ENCODE measurements at places on chromosomes 1 and 21. TPM values are rescaled to one million over a fixed set of nuclear protein-coding genes. Genes with fewer than 3 reads are reported as not detected.

GRCh38 chr1:208332036-208332773 lies 88.0 kb upstream of the PLXNA2 start:
- no peak for DNase-seq
- peaks cover 42% of the 10 kb centered on the region for H3K27me3 ChIP-seq
- H3K27ac ChIP-seq: no peak overlapping the region
- no peak overlapping the region for H3K4me3 ChIP-seq
- H3K36me3 ChIP-seq: no peaks in the 10 kb centered on the region
- no peaks in the 10 kb centered on the region for H3K4me1 ChIP-seq

DNA sequence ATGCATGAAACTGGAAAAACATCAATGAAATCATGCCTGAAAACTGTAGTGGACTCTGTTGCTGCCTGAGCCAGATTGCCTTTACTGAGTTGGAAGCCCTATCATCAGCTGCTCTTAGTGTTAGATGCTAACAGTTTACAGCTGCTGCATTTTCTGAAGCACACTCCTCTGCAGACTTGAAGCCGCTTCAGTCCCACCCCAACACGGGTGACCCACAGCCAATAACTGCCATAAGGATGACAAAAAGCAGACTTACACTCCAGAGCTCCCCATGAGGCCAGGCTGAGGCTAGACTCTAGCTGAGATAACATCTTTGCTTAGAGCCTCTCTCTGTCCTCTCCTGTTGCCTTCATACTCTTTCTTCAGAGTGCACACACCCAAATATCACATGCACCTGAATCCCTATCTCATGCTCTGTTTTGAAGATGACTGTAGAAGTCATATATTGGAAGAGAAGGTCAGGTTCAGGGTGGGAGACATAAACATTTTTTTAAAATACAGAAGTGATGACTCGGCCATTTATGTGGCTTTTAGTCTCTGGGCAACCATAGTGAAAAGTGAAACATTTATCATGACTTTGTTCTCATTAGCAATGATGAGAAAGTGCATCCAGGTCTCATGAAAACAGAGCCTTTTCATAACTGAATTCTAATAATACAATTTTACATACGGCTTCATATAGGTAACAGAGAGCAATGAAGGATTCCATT lies 161.0 kb downstream of the KCNK2 start:
- no peak overlapping the region for H3K4me3 ChIP-seq
- no peaks in the 10 kb centered on the region for H3K36me3 ChIP-seq
- H3K4me1 ChIP-seq: no peaks in the 10 kb centered on the region

DNA sequence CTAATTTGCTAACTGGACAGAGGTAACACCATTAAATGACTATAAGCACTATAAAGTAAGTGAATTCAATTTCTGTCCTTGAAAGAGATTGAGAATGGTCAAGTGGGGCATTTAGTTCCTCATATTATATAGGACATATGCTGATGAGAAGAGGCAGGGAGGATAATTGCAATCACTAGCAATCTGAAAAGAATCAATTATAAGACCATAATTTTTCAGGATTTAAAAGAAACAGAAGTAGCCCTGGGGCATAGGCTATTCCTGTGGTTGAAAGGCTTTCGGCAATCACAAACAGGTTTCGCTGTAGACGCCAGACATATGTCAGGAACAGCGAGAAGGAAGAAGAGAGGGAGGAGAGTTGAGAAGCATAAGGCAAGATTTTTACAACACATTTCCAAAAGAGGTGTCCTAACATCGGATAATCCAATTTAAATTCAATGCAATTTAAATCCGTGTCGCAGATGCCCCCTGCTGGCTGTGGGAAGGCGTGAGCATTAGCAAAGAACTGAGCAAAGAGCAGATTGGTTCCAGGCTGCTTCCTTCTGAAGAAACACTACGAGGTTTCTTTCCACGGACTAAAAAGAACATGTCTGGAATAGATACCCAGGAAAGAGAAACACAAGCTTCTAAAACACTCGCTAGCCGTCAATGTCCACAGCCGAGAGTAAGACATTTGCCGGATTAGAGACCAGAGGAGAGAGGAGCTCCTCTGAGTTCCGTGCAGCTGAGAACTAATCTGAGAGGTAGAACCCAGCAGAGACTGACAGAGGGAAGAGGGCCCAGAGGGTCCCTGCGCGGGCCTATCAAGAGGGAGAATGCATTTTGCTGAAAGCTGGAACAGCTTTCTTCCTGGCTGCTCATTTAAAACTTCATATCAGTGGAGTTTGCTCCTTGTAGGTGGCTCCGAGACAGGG lies 27.9 kb downstream of the RGS5 start:
- no peaks in the 10 kb centered on the region for H3K27me3 ChIP-seq
- no peak overlapping the region for H3K27ac ChIP-seq
- H3K4me1 ChIP-seq: no peaks in the 10 kb centered on the region
- no peak overlapping the region for H3K4me3 ChIP-seq
- DNase-seq: peak; percentile 1

DNA sequence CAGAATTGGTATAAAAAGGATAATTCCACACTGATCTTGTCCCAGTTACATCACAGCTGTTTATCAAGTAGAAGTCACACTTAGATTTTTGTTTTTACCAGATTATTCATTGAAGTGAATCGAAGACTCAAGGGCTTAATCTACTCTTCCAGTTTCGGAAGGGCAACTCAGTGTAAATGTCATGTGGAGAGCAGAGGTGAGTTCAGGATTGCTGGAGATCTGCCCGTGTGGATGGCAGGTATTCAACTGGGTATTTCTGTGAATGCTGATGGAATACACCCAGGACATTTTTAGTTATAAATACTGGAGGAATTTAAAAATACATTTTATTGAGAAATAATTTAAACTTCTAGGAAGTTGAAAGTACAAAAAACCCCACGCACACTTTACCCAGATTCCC lies 19.4 kb downstream of the CC2D1B start:
- no peaks in the 10 kb centered on the region for H3K36me3 ChIP-seq
- H3K27me3 ChIP-seq: no peaks in the 10 kb centered on the region
- no peak overlapping the region for H3K27ac ChIP-seq
- H3K4me3 ChIP-seq: no peak overlapping the region

DNA sequence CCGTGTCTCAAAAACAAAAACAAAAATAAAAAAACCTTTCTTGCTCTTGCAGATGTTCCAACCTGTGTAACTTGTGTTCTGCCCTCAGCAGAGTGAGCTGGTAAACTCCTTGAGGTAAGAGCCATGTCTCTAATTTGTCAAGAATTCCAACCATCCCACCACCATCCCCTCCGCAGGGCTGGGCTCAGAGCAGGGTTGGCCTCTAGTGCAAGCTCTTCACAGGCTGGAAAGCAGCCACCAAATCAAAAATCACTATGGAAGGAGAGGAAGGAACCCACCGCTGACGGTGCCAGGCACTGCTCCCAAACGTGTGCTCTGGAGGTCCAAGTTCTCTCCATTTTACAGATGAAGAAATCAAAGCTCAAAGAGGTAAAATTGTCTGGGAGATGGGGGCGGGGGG lies 9.4 kb downstream of the PLEKHA6 start:
- no peak overlapping the region for H3K4me3 ChIP-seq
- no peak for DNase-seq
- H3K36me3 ChIP-seq: no peaks in the 10 kb centered on the region
- peaks cover 2% of the 10 kb centered on the region for H3K27me3 ChIP-seq
- peaks cover 5% of the 10 kb centered on the region for H3K4me1 ChIP-seq

DNA sequence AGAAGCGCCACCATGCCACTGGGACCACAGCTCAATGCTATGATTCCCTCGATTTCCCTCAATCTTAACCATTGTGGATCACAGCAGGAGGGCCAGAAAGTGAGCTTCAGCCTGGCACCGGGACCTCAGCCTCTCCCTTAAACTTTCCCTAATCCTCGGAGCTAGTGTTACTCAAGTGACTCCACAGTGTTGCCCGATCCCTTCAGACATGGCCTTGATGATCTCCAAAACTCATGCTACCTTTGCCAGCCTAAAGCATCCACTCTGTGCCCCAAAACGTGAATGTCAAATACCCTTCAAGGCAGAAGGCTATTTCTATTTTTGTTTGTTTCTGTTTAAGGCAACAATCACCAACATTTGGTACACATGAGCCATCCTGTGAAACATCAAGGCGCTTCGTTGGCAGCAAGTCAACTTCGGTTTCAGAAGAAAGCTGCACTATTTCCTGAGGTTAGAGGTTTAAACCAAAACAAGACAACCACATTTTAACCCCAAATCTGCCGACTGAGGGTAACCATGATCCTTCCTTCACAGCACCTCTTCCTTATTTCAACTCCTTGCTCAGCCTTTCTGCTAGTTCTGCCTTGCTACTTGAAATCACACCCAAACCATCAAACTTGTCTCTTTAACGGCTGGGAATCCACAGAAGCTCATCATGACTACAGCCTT lies 94.4 kb upstream of the KRTAP19-8 start:
- DNase-seq: peak; percentile 73
- peaks cover 53% of the 10 kb centered on the region for H3K36me3 ChIP-seq
- H3K4me3 ChIP-seq: peak overlapping the region; percentile 35
- H3K4me1 ChIP-seq: peaks cover 33% of the 10 kb centered on the region
- H3K27ac ChIP-seq: no peak overlapping the region
- H3K27me3 ChIP-seq: no peaks in the 10 kb centered on the region

GRCh38 chr1:94741996-94742395 lies 78.2 kb upstream of the SLC44A3 start:
- H3K36me3 ChIP-seq: no peaks in the 10 kb centered on the region
- H3K4me3 ChIP-seq: no peak overlapping the region
- no peak for DNase-seq
- no peaks in the 10 kb centered on the region for H3K4me1 ChIP-seq
- no peak overlapping the region for H3K27ac ChIP-seq
- H3K27me3 ChIP-seq: peaks cover 4% of the 10 kb centered on the region

GRCh38 chr1:43147625-43148327 lies 24.3 kb downstream of the EBNA1BP2 start:
- H3K36me3 ChIP-seq: no peaks in the 10 kb centered on the region
- no peak overlapping the region for H3K27ac ChIP-seq
- no peak for DNase-seq
- H3K4me1 ChIP-seq: peaks cover 8% of the 10 kb centered on the region
- H3K27me3 ChIP-seq: peaks cover 70% of the 10 kb centered on the region
- H3K4me3 ChIP-seq: peak overlapping the region; percentile 7

- no peaks in the 10 kb centered on the region for H3K27me3 ChIP-seq
- H3K27ac ChIP-seq: no peak overlapping the region
- no peak for DNase-seq
Measured at GRCh38 chr1:37978541-37978940, 11.3 kb downstream of the SF3A3 start.

GRCh38 chr1:217469983-217470382 lies 160.9 kb downstream of the GPATCH2 start:
- no peaks in the 10 kb centered on the region for H3K4me1 ChIP-seq
- no peaks in the 10 kb centered on the region for H3K27me3 ChIP-seq
- H3K27ac ChIP-seq: no peak overlapping the region

DNA sequence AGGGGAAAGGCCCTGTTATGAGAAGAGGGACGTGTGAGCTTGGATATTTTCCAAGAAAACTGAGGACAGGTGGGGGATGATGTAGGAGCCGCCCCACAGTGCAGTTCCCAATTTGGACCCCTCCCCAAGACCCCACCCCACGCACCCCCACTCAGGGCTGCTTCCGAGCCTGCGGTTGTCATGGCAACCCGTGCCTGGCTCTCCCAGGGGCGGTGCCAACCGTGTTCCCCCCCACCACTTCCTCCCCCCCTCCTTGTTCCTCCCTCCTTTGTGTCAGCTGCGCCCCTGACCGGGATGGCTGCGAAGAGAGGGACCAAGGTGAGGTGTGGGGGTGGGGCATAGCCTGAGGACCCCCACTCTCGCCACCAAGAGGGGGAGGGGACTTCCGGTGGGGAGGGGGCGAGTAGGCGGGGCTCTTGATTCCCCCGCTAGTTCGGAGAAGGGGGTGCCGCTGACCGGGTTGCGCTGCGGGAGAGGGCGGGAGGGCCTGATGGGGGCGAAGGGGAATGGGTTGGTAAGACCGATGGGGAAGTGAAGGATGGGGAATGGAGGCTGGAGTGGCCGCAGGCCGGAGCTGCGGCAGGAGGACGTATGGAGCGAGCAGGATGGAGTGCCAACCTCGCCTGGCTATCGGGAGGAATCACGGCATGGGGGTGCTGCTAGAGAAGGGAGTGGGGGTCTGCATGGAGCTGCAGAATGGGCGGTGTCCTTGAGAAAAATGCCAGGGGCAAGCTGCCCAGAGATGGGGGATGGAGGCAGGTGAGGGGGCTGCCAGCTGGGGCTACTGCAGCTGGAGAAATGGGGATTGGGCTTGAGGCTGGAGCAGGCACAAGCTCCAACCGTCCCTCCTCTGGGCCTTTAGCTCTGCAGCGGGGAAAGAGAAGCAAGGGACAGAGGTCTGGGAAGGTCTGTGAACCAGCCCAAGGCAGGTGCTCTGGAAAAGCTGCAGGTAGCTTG lies 953 bp downstream of the TRIM46 start:
- peak overlapping the region; percentile 40 for H3K27ac ChIP-seq
- H3K36me3 ChIP-seq: peaks cover 41% of the 10 kb centered on the region
- H3K4me1 ChIP-seq: peaks cover 55% of the 10 kb centered on the region
- peak; percentile 53 for DNase-seq
- H3K4me3 ChIP-seq: peak overlapping the region; percentile 77

DNA sequence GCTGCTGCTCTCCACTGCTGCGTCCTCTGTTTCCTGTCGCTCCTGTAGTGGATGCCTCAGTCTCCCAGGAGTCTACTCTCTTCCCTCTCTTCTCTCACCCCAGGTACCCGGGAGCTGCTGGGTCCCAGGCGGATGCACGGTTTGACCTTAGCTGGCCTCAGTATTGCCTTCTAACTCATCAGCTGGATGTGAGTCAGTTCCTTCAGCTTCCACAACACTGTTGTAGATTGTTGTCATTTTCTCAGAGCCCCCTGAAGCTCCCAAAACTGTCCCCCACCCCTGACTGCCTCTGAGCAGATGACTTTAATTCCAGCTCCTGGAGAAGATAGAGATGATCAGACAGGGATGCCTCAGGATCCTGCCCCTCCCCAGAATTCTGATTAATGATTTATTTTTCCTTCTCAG lies 7.2 kb downstream of the CNIH3 start:
- H3K4me1 ChIP-seq: peaks cover 35% of the 10 kb centered on the region
- no peak for DNase-seq
- peaks cover 7% of the 10 kb centered on the region for H3K27me3 ChIP-seq

Gene TMEM167B
- 71.0 TPM for total RNA-seq

Gene CFAP45
- 8.4 TPM for total RNA-seq
